SHP77 (cell line): ENCODE measurements at places on chromosomes 1 and 21.

DNA sequence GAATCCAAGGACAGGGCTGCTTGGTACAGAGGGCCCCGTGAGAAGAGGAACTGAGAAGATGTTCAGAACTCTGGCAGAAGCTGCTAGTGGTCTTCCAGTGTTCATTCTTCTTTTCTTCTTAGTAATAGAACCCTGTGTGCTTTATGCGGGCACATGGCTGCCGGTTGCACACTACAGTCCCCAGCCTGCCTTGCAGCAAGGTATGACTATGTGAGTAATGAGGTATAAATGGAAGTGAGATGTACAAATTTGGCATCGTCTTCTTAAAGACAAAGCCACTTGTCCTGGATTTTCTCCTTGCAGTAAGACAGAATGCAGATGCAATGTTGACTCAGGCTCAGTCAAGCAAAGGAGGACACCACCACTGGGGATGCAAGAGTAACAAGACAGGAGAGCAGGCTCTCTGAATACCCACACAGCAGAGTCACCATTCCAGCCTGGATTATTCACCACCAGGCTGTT, 15.0 kb upstream of the ATP1B1 start:
- DNase-seq: no peak

DNA sequence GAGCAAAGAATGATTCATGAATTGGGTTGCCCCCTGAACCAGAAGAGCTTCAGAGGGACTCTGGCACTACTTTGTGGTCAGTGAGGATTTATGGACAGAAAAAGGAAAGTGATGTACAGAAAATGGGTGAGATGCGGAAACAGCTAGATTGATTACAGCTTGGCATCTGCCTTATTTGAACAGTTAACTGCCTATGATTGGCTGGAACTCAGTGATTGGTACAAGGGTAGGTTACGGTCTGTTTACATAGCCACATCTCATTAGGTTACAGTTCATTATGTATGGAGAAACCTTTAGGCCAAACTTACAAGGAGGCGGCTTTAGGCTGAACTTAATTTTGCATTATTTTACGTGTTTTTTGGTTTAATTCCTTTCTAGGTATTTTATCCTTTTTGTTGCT, 29.0 kb upstream of the RHOU start:
- no peak for DNase-seq

- no peak for DNase-seq
Observed at GRCh38 chr1:80282536-80282935, 1276.0 kb upstream of the ADGRL4 start.

DNA sequence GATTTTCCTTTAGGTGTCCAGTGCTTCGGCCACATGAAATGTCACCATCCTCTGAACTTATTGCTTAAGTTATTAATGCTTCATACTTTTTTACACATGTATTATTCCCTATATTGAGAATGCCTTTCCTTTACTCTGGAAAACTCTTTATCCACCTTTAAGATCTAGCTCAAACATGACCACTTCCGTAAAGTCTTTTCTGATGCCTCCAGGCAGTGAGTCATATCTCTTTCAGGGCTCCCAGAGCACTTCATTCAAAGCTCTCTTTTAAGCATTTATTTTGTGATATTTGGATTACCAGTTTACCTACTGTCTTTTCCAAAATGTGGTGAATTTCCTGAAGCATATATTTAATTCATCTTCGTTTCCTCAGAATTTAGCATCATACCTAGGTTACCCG, 178.9 kb downstream of the HS2ST1 start:
- no peak for DNase-seq

DNA sequence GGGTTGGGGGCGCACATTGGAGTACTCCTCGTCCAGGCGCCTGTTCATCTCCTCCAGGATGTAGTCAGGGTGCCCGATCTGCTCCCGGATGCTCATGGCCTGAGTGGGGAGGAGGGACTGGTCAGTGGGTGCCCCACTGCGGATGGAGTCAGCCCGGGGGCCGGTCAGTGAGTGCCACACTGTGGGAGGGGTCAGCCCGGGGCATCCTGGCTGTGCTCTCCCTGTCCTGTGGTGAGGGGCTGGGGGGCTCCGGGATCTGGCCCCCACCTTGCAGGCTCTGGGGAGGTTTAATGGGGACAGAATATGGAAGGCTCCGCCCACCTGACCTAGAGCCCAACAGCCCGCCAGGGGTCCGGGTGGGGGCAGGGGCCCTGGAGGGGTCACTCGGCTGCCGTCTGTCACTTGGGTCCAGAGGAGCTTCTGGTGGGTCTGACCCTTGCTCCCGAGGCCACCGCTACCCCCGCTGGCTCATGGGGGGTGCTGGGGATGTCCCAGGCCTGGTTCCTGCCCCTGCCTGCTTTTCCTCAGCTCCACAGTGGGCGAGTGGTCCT, 8.8 kb downstream of the PRXL2B start:
- no peak for DNase-seq

- DNase-seq: no peak
Observed at GRCh38 chr1:236880209-236880608, 85.1 kb downstream of the MTR start.

DNA sequence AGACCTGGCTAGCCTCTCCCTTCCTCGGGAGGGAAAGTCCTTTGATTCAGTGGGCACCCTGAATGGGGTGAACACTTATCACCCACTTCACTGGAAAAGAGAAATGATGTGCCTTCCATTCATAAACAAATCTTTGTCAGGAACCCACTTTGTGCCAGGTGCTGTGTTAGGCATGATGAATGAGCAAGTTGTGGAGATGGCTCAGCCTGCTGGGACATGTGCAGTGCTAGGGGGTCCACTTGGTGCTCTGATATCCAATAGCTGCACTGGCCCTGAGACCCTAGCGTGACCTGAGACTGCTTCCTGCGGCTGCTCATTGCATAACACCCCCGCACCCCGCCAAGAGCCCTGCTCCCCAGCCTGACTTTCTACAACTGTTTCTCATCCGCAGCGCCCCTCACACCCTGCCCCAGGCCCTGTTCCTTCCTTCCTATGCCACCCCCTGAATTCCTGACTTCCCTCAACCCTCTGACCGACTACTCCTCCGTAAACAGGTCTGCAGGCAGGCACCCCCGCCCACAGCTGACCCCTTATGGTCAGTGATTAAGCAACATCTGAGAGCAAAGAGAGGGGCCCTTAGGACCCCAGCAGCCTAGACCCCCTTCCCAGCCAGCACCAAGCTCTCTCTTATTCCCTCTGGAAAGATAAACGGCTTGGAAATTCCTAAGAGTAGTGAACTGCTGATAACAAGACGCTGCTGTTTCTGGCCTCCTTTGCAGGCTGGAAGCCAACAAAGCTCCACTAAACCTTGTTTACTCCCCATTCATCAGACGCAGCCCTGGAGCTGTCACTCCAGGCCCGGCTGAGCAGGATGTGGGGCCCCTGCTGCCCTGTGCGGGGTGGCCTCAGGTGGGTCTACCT, 12.9 kb downstream of the CSRP1 start:
- DNase-seq: no peak

- no peak for DNase-seq
Observed at GRCh38 chr1:2170211-2170610, 24.4 kb downstream of the FAAP20 start.

- no peak for DNase-seq
Observed at GRCh38 chr1:152501704-152502103, 8.9 kb upstream of the LCE5A start.

GRCh38 chr1:68799096-68799495, 302.2 kb upstream of the DEPDC1 start:
- DNase-seq: no peak

DNA sequence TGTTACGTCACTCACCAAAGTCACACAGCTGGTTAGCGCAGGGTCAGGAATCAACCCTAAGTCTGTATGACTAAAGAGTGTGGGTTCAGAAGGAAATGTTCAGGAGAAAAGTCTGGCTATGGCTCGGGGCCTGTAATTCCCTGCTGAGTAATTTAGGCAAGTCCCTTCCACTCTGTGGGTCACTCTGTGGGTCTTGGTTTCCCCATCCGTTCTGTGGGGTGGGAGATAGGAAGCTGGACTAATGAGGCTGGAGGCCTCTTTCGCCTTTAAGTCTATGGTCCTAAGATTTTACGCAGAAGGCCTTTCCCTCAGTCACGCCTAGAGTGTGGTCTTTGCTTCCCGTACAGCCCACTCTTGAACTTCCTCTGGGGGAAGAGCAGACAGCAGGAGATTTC, 14.3 kb upstream of the MED18 start:
- no peak for DNase-seq

DNA sequence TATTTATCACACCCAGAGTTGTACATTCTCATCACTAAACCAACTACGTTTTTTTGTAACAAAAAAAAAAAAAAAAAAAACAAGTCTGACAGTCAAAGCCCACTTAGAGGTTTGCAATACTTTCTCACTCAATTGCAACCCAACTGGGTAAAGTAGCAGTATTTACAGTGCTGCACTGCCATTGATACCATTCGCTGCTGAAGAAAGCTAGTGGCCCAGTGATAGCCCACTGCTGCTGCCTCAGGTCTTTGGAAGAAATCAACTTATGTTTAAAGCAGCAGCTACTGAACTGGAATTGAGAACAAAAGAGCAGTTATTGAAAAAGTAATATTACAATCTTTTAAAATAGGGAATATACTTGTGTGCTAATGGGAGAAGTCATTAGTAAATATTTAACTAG, 2.7 kb downstream of the HNRNPU start:
- no peak for DNase-seq

GRCh38 chr21:29726044-29726443, 213.8 kb downstream of the GRIK1 start:
- no peak for DNase-seq
